ENCODE measurements at places on chromosomes 7 and 10. TPM values are rescaled to one million over a fixed set of nuclear protein-coding genes. Genes with fewer than 3 reads are reported as not detected.

The FFAR4 gene
- 0.13 TPM for total RNA-seq

The ZNF775 gene
- 10.8 TPM for total RNA-seq

The FRMD4A gene
- total RNA-seq: 66.9 TPM

The STOX1 gene
- 8.0 TPM for total RNA-seq

The CC2D2B gene
- 0.82 TPM for total RNA-seq

The SDK1 gene
- 39.6 TPM for total RNA-seq

The CCL24 gene
- total RNA-seq: not detected

The SPDYE2B gene
- not detected for total RNA-seq

The GGCT gene
- total RNA-seq: 54.7 TPM

The TAS2R5 gene
- 6.4 TPM for total RNA-seq

The THSD7A gene
- 4.7 TPM for total RNA-seq

The LIPN gene
- not detected for total RNA-seq

The NEUROG3 gene
- total RNA-seq: 7.3 TPM

The ABCB4 gene
- total RNA-seq: 0.65 TPM

The XPNPEP1 gene
- total RNA-seq: 40.0 TPM

The HECTD2 gene
- total RNA-seq: 33.1 TPM

The VIPR2 gene
- total RNA-seq: 0.36 TPM

The ETV1 gene
- 27.3 TPM for total RNA-seq

The STAG3 gene
- total RNA-seq: 2.4 TPM

The NPC1L1 gene
- 21.2 TPM for total RNA-seq

The CYP3A4 gene
- total RNA-seq: not detected

The FAM25G gene
- total RNA-seq: not detected

The OR2A12 gene
- total RNA-seq: not detected

The KCP gene
- total RNA-seq: 6.8 TPM

The SFR1 gene
- total RNA-seq: 7.1 TPM

The C10orf105 gene
- total RNA-seq: not detected

The MRLN gene
- total RNA-seq: not detected

The ANKRD30A gene
- not detected for total RNA-seq

The BTBD16 gene
- total RNA-seq: not detected

The ZNF804B gene
- total RNA-seq: not detected
